Stimulated activated CD4-positive, alpha-beta T cell treated with anti-CD3 and anti-CD28 coated beads, Interleukin-1b, Interleukin-23, amount 100 ng/mL, for 24 hours (primary cell): ENCODE measurements at places on chromosomes 6 and 20.

GRCh38 chr20:17904027-17904426 lies 64.6 kb downstream of the SNX5 start:
- DNase-seq, result no peak

GRCh38 chr6:47286301-47286700 lies 23.4 kb downstream of the TNFRSF21 start:
- no peak for DNase-seq

DNA sequence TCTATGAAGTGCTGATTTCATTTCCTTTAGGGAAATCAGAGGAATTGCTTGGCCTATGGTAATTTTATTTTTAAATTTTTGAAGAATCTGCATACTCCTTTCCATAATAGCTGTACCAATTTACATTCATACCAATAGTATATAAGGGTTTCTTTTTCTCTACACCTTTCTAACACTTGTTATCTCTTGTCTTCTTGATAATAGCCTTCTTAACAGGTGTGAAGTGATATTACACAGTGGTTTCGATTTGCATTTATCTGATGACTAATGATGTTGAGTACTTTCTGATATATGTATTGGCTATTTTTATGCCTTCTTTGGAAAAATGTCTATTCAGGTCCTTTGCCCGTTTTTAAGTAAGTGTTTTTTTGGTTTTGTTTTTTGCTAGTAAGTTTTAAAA lies 40.8 kb downstream of the SMAP1 start:
- DNase-seq, result no peak

- DNase-seq, result no peak
Observed at GRCh38 chr6:86010915-86011786, 368.5 kb upstream of the SYNCRIP start.

DNA sequence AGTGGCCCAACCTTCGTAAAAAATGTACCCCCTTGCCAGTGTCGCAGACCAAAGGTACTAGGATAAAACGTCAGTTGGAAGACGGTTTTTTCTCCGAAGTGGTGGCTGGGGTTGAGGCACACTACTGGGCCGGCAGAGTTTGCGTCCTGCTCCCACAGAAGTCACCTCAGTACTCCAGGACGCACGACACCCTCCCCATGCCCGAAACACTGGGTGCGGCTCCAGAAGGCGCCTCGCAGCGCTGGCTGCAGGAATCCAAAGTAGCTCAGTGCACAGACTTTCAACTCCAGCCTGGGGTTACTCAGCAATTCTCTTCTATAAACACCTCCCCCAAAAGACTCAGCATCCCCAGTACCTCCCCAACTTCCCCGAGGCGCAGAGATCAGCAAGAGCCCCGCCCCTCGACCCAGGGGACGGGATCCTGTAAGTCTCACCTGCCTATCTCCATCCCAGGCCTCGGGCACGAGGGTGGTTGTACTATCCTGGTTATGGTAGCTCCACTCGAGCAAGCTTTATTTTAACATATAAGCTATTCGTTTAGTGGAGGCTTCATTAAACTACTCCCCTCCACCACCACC lies 88.2 kb downstream of the ZFP64 start:
- no peak for DNase-seq

- no peak for DNase-seq
Observed at GRCh38 chr6:146361128-146361924, 182.3 kb upstream of the RAB32 start.

DNA sequence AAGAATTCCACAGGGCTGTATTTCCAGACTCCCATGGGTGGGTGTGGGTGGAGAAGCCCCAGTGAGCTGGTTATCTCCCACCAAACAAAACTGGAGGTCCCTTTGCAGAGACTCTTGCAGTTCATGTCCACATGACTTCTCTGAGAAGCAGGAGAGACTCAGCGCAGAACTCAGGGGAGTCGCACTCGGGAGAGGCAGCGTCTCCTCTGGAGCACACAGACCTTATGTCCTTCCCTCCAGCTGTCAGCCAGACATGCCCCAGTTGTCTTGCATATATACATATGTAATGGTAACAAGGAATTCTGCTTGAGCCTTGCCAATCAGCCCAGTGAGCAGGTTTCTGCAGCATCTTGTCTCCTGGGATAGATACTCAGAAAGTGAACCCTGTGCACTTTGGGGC lies 23.8 kb downstream of the MYT1 start:
- DNase-seq, result no peak

DNA sequence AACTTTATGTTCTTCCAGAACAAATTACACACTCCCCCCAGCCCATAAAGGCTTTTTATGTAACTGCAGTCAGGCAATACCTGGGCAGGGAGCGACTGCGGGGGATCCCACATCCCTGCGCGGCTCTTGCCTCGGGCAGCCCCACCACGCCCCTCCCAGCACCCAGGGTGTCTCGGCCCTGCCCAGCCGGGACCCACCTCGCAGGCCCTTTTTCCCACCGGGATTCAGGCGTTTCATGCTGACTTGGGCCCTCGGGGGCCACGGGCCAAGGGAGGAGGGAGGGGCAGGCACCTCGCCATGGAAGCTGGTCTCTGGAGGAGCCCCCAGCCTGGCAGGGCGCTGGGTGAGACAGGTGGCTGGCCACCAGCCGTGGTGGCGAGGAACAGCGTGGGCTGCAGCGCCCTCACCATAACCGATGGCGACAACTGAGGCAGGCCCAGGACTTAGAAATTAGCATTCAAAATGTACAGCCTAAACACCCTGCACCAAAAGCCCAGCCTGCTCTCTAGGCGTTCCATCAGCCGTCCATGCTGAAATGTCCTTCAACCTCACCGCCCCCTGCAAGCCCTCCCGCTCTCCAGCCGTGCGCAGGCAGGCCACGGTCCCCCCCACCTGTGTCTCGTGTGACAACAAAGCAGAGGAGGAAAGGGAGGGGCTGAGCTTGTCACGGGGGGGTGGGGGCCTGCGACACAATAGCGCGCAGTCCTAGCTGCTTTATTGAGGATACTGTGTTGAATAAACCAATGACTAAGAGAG lies 15.1 kb upstream of the FOXC1 start:
- DNase-seq, result no peak

DNA sequence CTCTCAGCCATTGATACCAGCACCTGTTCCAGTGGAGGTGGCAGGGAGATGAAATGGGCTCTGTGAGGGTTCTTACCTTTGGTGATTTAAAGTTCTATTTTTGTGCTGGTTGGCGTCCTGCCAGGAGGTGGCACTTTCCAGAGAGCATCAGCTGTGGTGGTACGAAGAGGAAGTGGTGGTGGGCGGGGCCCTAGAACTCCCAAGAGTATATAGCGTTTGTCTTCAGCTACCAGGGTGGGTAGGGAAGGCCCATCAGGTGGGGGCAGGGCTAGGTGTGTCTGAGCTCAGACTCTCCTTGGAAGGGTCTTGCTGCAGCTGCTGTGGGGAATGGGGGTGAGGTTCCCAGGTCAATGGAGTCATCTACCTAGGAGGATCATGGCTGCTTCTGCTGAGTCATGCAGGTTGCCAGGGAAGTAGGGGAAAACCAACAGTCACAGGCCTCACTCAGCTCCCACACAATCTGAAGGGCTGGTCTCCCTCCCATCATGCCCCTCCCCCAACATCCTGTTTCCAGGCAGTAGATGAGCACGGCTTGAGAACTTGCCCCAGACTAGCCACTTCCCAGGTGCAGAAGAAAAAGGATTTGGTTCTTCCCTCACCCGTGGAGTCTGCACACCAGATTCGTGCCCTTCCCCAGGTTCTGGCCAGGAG lies 46.6 kb downstream of the MOXD1 start:
- no peak for DNase-seq

GRCh38 chr6:21022343-21023107 lies 488.3 kb downstream of the CDKAL1 start:
- no peak for DNase-seq

GRCh38 chr20:58556961-58557360 lies 41.8 kb upstream of the APCDD1L start:
- DNase-seq, result no peak

- DNase-seq, result no peak
Observed at GRCh38 chr6:87407561-87407900, 241 bp upstream of the CFAP206 start.

DNA sequence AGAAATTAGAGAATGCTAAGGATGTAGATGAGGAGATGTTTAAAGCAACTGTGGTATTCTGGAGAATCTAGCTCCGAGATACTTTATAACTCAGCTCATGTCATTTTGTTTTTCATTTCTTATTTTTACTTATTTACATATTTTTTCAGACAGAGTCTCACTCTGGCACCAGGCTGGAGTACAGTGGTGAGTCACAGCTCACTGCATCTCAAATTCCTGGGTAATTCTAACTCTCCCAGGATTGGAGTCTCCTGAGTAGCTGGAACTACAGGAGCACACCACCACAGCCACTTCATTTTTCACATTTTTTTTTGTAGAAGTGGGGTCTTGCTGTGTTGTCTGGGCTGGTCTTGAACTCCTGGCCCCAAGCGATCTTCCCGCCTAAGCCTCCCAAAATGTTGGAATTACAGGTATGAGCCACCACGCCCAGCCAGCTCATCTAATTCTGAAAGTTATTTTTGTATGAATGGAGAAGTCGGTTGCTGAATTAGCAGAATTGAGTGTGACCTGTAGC lies 94.3 kb upstream of the FAM8A1 start:
- DNase-seq, result no peak

GRCh38 chr20:47049771-47050170 lies 155.1 kb downstream of the EYA2 start:
- no peak for DNase-seq

- no peak for DNase-seq
Observed at GRCh38 chr20:48373555-48373934, 454.3 kb downstream of the PREX1 start.

DNA sequence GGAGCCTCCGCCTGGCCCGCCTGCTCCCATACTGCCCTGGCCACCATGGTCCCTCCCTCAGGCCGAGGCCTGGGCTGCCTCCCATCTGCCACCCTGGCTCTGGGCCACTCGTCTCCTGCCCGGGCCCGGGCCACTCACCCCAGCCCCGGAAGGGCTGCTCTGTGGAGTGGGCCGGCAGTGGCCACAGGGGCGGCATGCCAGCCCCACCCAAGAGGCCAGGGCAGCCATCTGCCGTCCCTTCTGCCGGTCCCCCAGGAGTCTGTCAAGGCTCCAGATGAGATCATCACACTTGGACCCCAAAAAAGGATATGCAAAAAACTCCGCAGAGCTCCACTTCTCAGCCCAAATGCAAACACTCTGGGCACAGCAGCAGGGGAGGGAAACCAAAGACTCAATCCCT lies 23.8 kb upstream of the TLDC2 start:
- DNase-seq, result no peak

GRCh38 chr6:1110164-1110563 lies 201.7 kb upstream of the FOXQ1 start:
- no peak for DNase-seq

DNA sequence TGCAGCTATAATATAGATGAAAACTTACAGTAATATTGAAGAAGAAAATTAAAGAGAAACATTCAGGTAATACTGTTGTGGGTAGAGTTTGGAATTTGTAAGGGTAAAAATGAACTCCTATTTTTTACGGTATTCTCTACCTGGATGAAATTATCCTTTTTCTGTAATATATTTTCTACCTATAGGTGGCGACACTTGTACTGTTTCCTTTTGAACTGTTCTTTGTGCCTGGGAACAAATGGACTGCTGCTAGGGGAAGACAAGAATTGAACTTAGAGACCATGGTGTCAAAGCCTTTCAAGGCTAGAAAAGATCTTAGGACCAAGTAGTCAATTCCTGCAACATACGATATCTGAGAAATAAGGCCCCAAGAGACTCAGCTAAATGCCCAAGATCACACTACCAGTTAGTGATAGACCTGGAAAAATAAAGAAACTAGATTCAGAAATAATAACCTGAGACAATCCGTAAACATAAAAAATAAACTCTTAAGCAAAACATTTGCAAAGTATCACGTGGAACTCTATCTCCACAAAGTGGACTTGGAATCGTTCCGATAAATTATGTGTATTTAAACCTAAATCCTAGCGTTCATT lies 383.8 kb downstream of the TFAP2A start:
- DNase-seq, result no peak
